ENCODE measurements at places on chromosomes 2 and 18.
A peak's percentile ranks its signal among the peaks of the same experiment; 100 is the strongest.

GRCh38 chr2:172106108-172106961 is 3.6 kb upstream of the DLX2 start:
- DNase-seq: no peak

- DNase-seq: no peak
Observed at GRCh38 chr2:215705771-215706361, 270.0 kb upstream of the FN1 start.

DNA sequence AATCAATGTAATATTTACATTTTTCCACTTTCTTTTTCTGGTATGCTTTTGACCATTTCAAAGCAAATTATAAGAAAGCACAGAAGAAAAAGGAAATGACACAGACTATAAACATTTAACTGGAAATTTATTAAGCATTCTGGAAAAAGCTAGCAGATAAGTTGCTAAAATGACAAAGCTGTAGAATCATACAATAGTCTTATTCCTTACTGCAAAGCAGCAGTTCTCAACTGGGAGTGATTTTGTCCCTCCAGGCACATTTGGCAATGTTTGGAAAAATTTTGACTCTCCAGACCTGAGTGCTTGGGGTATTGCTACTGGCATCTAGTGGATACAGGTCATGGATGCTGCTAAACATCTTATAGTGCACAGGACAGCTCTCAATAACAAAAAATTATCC is 75.1 kb downstream of the MBD5 start:
- no peak for DNase-seq

- peak; percentile 32 for DNase-seq
Observed at GRCh38 chr2:136247204-136247950, 129.4 kb upstream of the CXCR4 start.

DNA sequence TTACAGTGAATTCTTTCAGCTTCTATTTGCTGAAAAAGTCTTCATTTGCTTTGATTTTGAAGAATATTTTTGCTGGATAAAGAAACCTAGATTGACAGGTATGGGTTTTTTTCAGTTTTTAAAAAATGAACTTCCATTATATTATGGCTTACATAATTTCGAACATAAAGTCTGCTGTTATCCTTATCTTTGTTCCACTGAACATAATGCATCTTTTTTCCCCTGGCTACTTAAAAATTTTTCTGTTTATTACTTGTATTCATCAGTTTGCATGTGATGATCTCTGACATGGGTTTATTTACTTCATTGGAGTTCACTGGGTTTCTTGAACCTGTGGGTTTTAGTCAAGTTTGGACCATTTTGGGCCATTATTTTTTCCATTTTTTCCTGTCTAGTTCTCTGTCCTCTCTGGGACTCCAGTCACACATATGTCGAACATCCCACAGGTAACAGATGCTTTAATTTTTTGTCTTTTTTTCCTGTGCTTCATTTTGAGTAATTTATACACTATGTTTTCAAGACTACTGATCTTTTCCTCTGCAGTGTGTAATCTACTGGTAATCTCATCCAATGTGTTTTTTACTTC is 33.1 kb downstream of the SEC11C start:
- DNase-seq: no peak

DNA sequence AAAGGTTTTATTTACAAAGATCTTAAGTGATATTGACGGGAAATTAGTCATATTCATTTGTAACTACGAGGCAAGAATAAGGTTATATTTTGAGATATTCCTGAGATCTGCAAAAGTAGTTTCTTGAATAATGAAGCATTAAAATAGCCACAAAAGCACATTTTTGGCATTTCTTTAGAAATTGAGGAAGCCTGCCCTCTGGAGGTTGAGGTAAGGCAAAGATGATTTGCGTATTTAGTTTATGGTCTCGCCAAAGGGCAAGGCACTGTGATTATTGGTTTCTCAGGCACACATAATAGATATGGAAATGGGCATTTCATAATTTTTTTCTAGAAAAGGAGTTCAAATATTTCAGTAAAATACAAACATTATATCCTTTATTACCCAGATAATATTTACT is 143.7 kb upstream of the RPRM start:
- peak; percentile 18 for DNase-seq

DNA sequence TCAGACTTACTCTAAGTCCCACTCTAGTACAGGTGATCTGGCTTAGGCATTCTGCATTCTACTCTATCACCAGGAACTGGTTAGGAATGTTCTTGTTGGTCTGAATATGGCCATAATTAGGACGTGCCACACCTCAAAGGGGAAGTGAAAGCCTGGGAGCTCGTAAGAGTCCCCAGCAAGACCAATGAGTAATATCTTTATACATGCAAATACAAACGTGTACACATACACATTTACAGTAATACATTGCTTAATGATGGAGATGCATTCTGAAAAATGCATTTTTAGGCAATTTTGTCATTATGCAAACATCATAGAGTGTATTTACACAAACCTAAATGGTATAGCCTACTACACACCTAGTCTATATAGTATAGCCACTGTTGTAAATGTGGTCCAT is 19.5 kb upstream of the ERCC3 start:
- no peak for DNase-seq

- no peak for DNase-seq
Observed at GRCh38 chr2:221323513-221323912, 248.6 kb downstream of the EPHA4 start.

GRCh38 chr2:47297767-47298425 is 105.1 kb upstream of the MSH2 start:
- no peak for DNase-seq

Measured in RKO (cell line).